ENCODE measurements at places on chromosomes 5 and 9.

GRCh38 chr5:133663397-133664054, 51.2 kb upstream of the FSTL4 start:
- no peak for DNase-seq

DNA sequence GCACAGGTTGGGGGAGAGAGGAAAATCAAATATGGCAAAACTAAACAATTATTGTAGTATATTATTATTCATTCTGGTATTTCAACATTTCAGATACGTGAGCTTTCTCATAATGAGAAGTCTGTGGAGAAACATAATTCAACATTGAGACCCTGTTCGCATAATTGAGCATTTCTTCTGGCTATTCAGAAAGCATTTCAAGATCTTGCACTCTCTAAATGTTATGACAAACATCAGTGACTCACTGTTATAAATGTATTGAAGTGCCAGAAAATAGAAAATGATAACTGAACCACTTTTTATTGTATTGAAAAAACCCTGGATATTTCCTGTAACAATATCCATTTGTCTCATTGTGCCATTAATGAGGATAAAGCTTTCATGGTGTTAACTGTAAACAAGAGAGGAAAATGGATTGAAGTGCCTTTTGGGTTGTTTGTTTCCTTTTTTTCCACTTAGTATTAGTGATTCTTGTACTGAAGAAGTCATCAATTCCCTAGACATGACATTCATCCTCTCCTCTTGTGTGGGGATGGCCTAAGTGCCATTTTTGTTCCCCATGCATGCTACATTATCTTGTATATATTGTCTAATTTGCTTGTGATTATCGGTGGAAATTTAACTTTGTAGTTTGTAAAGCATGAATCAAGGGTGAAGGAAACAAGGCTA, 124.6 kb downstream of the CAMK4 start:
- DNase-seq, result no peak

DNA sequence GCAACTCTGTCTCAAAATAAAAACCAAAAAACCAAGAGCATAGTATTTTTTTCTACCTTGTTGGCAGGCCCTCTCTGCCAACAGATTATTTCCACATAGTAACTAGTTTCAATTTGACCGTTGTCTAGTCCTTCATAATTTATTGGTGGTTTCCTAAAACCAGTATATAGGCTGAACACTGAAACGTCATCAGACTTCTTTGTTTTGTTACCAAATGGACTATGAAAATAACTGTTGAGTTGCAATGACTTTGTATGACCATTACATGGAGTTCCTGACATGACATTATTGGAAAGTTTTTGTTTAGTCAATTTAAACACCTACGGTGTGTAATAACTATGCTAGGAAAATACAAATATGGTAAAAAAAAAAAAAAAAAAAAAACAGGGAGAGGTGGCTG, 1.7 kb downstream of the AGGF1 start:
- DNase-seq, result no peak

DNA sequence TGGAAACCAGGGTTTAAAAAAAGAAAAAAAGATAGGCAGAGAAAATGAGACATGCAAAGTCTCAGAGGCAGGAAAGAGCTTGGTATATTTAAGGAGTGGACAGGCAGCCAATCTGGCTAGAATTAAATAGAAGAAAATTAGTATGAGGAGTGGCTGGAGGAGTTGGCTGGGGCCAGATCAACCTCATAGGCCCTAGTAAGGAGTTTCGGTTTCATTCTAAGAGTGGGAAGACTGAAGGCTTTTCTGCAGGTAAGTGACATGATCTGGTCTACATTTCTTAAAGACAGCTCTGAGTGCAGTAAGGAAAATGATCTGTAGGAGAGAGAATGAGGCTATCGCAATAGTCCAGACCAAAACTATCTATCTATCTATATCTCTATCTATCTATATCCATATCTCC, 27.5 kb downstream of the ADRB2 start:
- no peak for DNase-seq

DNA sequence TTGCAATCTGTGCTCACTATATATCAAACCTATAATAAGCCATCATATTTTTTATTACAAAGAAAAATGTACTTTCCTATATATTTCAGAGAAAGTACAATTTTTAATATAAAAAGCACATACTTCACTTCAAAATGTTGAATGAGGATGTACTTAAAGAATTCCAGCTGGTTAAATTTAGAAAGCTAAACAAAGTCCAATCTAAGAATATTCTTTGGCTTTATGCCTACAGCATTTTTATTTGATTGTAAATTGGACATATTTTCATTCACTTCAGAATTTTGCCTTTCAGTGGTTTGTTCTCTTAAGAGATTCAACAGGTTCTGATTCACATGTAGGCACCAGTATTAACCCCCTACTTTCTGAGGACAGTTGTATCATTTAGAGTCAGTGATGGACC, 533.8 kb downstream of the CAAP1 start:
- no peak for DNase-seq

- no peak for DNase-seq
Observed at GRCh38 chr5:65144136-65144871, 337.4 kb downstream of the ADAMTS6 start.

DNA sequence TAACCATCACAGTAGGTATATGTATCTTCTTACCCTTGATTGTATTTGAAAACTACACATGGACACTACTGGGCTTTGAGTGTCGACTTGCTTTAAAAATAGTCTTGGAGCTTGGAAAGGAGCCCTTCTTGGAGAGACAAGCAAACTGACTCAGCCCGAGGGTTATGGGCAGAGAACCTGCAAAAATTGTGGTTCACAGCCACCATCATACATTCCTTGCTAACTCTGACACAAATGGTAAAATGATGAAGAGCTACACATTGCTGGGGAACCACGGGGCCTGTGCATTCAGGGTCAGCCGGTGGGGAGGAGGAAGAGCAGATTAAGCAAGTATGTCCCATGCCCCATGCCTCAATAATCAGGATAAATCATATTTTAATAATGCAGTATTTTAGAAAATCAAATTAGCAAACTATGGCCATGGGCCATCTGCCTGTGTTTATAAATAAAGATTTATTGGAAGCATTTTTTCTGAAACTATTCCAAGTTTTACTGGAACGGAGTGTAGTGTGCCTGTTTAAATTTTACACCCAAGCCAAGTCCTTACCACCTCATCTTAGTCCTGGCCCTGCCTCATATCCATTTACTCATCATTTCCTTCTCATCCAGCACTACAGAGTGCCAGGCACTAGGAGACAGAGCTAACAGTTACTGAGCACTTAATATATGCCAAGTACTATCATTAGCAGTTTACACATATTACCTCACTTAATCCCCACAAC, 195.7 kb downstream of the PALM2AKAP2 start:
- peak; percentile 42 for DNase-seq

DNA sequence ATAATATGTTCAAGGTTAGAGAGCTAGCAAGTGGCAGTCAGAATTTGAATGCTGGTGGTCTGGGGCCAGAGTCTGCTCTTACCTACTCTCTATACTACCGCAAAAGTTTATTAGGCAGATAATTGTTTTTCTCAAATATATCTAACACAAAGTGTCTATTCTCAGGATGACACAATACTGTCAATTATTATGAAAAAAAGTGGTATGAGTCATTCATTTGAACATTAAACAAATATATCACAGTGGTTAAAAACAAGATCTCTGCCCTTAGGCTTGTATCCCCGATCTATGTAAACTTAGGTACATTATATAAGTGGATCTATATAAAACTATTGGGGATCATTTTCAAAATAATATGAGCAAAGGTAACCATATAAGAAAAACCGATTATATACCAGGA, 354.9 kb downstream of the CETN3 start:
- DNase-seq, result no peak

DNA sequence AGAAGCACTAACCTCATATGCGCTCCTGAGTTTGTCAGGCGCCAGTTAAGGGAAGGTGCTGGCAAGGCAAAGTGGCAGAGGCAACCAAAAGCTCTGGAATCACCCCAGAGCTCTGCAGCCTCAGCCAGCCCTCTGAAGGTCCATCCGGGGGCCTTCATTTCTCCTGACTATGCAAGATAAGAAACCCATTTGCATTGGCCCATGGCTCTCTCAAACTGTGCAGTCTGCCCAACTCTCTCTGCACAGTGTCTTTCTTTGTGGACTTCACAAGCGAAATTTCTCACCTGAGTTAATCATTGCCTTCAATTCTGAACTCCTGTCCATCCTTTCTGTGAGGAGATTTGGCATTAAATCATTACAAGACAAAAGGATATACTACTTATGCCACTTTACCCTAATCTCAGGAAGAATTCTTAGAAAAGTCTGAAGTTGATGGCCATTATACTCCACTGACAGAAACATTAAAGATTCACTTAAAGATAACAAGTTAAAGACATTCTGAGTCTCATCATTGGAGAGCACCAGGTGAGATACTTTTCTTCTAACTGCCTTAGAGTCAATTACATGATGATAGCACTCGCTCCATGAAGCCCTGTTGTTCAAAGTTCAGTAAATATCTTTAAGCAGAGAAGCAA, 235.6 kb downstream of the SPOCK1 start:
- DNase-seq, result no peak

DNA sequence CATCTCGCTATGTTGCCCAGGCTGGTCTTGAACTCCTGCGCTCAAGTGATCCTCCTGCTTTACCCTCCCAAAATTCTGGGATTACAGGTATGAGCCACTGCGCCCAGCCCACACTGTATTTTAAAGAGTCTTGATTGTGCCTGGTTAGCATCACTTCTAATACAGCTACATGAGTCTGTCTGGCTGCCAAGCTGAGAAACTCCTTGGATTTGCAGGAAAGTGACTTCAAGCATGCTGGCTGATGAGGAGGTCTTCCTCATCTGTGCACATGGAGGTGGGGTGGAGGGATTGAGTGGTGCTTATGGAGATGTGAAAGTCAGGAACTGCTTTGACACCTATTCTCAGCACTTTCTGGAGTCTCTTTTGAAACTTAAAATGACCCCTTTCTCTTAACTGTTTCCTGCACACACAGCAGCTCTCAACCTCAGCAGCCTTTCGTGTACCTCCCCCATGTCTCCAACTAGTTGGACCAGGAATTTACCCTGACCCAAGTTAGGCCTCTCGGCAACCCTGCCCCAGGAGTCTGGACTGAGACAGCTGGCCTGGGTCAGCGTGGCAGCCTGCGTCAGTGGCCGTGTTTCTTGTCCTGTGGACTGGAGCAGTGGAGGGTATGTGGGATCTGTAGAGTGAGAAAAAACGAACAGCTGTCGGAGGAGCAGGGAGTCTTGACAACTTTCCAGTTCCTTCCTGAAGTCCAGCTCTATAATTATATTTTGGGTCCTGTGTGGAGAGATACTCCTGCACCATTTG, 72.5 kb downstream of the ACER2 start:
- DNase-seq, result peak; percentile 23

DNA sequence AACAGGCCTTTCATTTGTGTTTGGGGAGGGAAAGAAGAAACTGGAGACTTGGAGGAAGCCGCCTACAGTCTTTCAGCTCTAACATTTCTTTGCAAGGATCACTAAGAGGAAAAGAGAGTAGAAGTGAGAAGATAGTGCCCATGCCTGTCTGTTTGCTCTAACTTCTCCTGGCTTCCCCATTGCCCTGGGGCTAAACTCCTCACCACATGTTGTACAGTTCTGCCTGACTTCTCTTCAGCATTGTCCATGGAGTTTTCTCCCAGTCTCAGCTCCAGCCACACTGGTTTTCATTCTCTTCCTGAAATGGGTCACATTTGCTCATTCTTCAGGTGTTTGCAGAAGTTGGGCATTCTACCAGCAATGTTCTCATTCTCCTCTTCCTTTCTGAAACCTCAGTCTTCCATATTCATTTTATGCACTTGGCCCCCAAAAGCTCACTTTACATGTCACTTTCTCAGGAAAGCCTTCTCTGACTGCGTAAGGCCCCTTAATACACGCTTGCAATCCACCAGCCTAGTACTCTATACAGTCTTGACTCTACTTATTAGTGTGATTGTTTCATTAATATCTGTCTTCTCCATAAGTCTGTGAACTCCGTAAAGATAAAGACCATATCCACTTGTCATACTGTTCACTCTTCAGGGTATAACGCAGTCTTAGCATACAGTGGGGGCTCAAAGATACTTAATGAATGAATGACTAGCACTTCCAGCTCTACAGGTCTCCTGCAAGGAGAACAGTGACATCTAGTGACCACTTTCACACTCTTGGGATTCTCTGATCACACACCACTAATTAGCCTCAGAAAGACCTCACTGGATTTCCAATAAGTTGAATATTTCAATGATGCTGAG, 40.2 kb upstream of the TRIM32 start:
- peak; percentile 78 for DNase-seq

DNA sequence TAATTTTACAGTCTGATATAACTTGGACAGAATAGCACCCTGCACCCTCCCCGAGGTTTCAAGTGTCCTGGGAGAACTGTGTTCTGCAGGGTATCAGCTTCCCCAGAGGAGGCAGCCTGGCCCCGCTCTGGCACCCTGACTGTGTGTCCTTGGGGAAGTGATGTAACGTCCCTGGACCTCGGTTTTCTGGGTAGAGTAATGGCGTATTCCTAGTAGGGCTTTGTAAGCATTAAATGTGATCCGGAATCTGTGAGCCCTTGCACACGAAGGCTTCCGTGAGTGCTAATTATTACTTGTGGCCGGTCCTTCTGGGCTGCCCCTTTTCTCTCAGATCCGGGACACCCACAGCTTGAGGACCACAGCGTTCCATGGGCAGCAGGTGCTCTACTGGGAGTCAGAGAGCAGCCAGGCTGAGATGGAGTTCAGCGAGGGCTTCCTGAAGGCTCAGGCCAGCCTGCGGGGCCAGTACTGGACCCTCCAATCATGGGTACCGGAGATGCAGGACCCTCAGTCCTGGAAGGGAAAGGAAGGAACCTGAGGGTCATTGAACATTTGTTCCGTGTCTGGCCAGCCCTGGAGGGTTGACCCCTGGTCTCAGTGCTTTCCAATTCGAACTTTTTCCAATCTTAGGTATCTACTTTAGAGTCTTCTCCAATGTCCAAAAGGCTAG, 1.0 kb upstream of the CACFD1 start:
- DNase-seq, result no peak

DNA sequence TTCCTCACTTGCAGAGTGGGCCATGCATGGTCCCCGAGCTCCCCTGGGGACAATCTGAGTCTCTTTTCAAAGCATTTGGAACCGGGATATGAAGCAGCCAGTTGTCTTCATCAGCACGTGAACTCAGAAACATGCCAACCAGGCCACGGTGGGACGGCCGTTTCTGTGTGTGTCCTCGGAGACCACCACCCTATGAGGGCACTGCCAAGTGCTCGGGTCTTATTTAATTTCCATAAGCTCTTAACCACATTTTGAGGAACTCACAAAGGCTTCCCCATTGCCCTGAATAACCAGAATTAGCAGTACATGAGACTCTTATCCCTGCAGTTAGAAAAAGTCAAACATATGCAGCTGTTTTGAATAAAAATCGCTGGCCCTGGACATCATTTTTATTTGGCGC, 60.1 kb downstream of the OTULIN start:
- no peak for DNase-seq

- no peak for DNase-seq
Observed at GRCh38 chr9:129400001-129400970, 220.6 kb downstream of the C9orf50 start.

DNA sequence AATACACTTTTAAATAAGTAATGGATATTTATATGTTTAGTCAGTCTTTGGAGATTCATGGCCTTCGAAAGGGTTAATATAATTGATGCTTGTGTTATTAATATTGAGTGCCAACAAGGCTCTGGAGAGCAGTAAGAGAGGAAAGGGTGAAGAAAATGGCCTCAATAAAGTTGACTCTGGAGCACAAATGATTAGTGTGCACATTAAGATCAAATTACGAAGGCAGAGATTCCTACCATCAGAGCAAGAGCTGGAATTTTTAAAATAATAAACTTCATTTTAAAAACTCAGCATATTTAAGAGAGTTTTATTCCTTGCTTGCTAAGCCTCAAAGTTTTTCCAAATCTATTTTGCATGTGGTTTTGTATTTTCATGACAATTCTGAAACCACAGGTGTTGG, 14.8 kb downstream of the SLC44A1 start:
- no peak for DNase-seq

GRCh38 chr5:100693481-100693880, 158.3 kb downstream of the FAM174A start:
- DNase-seq, result no peak
